ENCODE measurements at places on chromosomes 1 and 21. TPM values are rescaled to one million over a fixed set of nuclear protein-coding genes. Genes with fewer than 3 reads are reported as not detected.

Gene FMO2
- not detected for total RNA-seq

Gene CYP4X1
- not detected for total RNA-seq

- H3K4me3 ChIP-seq, result no peak overlapping the region
- no peaks in the 10 kb centered on the region for H3K36me3 ChIP-seq
- H3K27me3 ChIP-seq, result peaks cover 58% of the 10 kb centered on the region
These were observed 102.8 kb downstream of the RIPK4 start for GRCh38 chr21:41663805-41664788.

- H3K27ac ChIP-seq, result no peak overlapping the region
- no peak overlapping the region for H3K4me3 ChIP-seq
- H3K4me1 ChIP-seq, result no peaks in the 10 kb centered on the region
- H3K27me3 ChIP-seq, result peaks cover 59% of the 10 kb centered on the region
These were observed 128.3 kb downstream of the NOS1AP start for GRCh38 chr1:162197615-162198421.

DNA sequence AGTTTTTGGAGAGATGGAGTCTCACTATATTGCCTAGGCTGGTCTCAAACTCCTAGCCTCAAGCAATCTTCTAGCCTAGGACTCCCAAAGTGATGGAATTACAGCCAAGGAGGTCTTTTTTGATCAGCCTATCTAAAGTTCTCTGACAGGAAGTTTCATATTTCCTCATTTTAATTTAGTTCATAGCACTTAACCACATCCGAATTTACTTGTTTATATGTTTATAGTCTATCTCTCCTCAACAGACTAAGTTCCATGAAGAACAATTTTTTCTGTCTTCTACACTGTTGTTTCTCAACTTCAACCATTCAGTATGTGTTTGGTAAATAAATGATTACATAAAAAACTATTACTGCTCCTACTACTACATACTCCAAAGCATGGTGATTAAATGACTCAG, 47.9 kb downstream of the GON4L start:
- H3K4me3 ChIP-seq, result no peak overlapping the region
- H3K27me3 ChIP-seq, result no peaks in the 10 kb centered on the region
- H3K36me3 ChIP-seq, result peaks cover 7% of the 10 kb centered on the region
- DNase-seq, result no peak

DNA sequence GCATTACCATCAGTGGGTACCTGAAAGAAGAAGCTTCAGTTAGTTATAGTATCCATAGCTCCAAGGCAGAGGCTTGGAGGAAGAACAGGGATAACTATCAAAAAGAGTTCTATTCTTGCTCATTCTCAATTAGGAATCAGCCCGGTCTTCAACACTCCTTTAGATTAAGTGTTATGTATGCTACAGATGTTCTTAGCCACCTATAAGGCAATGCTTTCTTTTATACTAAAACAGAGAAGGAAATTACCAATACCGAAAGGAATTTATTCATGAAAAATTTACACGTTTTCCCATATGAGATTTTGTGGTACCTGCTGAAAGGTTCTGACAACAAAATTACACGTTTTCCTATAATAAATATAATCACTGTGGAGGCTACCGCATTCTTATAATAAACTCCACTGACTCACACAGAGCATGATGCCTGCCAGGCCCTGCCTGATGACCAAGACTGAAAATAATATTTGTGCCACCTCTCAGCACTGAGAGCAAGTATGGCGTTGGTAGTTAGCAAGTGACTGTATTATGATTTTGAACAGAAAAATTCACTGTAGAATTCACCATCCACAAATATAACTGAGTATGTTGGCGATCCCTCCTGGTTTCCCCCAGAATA, 58.3 kb downstream of the APP start:
- no peaks in the 10 kb centered on the region for H3K27me3 ChIP-seq
- DNase-seq, result no peak
- no peak overlapping the region for H3K27ac ChIP-seq
- H3K4me3 ChIP-seq, result no peak overlapping the region
- H3K36me3 ChIP-seq, result peaks cover 4% of the 10 kb centered on the region

- H3K27me3 ChIP-seq, result no peaks in the 10 kb centered on the region
- H3K36me3 ChIP-seq, result peaks cover 5% of the 10 kb centered on the region
- no peak for DNase-seq
- H3K4me1 ChIP-seq, result peaks cover 18% of the 10 kb centered on the region
- no peak within 1 kb of the TSS for H3K4me3 ChIP-seq
- H3K27ac ChIP-seq, result no peak within 1 kb of the TSS
These were observed at the start of the genes LEPR and LEPROT for GRCh38 chr1:65420590-65421350. LEPR (plus strand) TSS chr1:65420668; CDS start chr1:65565566, 144,898 bp downstream. LEPROT (plus strand) TSS chr1:65420668; CDS start chr1:65420725, 57 bp downstream.

- no peak overlapping the region for H3K4me3 ChIP-seq
- no peak for DNase-seq
- H3K27me3 ChIP-seq, result peaks cover 39% of the 10 kb centered on the region
- no peak overlapping the region for H3K27ac ChIP-seq
These were observed 12.9 kb upstream of the SHCBP1L start for GRCh38 chr1:182965861-182966260.

GRCh38 chr1:23577056-23578004, 18.0 kb upstream of the ID3 start:
- DNase-seq, result no peak
- no peaks in the 10 kb centered on the region for H3K36me3 ChIP-seq
- H3K4me1 ChIP-seq, result peaks cover 15% of the 10 kb centered on the region
- H3K4me3 ChIP-seq, result no peak overlapping the region

DNA sequence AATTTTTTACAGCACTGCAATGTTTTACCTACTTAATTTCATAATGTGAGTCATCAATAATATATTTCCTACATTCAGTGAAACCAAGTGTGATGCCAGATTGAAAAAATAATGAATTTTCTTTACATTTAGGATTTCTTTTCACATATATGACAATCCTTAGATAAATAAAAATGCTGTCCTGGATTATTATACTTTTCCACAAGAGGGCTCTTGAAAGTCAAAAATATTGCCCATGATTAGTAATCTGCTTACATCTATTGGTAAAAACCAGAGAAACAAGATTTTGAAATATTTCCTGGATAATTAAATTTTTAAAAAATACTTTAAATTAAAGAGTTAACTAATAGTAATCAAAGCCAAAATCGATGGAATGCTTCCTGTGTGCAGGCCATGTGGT, 86.8 kb upstream of the PLPPR4 start:
- no peaks in the 10 kb centered on the region for H3K36me3 ChIP-seq
- H3K4me1 ChIP-seq, result no peaks in the 10 kb centered on the region
- no peak for DNase-seq
- no peak overlapping the region for H3K4me3 ChIP-seq

- H3K27ac ChIP-seq, result no peak overlapping the region
- no peaks in the 10 kb centered on the region for H3K4me1 ChIP-seq
- peaks cover 74% of the 10 kb centered on the region for H3K27me3 ChIP-seq
- no peaks in the 10 kb centered on the region for H3K36me3 ChIP-seq
- no peak overlapping the region for H3K4me3 ChIP-seq
These were observed 5.6 kb upstream of the KPRP start for GRCh38 chr1:152752225-152752624.

DNA sequence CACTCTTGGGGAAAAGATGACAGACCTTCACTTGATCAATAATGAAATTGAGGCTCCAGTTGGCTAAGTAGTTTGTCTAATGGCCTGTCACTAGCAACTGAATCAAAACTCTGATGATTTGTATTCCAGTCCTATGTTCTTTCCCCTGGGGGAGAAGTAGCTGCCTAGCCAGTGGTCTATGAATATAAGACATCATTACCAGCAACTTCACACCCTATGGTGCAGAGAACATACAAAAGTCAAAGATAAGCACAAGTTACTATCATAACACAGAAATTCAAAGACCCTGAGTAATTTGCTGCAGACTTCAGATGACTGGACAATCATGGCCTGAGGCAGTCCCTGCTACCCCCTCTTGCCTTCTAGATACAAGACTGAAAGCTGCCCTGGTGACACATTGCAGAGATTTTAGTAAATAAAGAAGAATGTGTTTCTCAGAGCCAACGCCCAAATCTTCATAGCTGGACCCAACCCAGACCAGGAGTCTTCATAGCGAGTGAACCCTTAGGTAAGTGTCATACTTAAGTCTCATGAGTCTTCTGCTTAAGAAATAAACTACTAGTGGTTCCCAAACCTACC, 993 bp downstream of the PDZK1 start:
- H3K4me3 ChIP-seq, result no peak overlapping the region
- H3K4me1 ChIP-seq, result peaks cover 4% of the 10 kb centered on the region
- H3K36me3 ChIP-seq, result no peaks in the 10 kb centered on the region

- peaks cover 4% of the 10 kb centered on the region for H3K36me3 ChIP-seq
- peaks cover 20% of the 10 kb centered on the region for H3K4me1 ChIP-seq
- no peak overlapping the region for H3K4me3 ChIP-seq
- no peak overlapping the region for H3K27ac ChIP-seq
- DNase-seq, result no peak
These were observed 184.5 kb downstream of the TGFBR3 start for GRCh38 chr1:91701472-91701869.

GRCh38 chr1:43440358-43440757, 13.4 kb downstream of the HYI start:
- H3K27ac ChIP-seq, result no peak overlapping the region
- no peak overlapping the region for H3K4me3 ChIP-seq
- no peaks in the 10 kb centered on the region for H3K27me3 ChIP-seq
- no peak for DNase-seq
- peaks cover 7% of the 10 kb centered on the region for H3K36me3 ChIP-seq

DNA sequence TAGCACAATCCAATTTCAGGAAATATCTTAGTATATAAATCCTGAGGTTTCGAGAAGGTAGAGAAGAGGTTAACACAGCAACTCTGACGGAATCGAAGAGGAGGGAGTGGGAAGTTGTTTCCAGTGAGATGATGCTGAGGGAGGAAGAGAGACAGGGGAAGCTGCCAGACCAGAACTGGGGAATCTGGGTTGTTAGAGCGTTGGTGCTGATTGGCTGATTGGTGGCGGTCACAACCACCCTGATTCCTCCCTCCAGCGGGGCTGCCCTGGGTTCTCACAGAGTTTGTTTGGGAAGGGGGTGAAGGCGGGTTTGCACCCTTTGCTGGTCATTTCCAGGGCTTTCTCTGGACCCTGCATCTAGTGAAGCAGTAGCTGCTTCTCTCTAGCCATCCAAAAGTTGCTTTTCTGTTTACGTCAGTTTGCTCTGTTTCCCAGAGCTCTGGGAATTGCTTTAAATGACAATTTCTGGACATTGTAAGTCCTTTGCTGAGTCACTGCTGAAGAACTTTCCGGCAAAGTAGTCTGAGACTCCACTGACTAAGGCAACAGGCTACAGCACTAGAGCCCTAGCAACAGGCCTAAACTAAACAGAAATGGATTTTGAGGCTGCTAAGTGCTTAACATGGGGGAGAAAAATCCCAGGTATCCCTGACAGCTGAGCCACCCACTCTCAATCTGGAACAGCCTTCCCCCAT, 90.1 kb downstream of the TENT5C start:
- no peak overlapping the region for H3K4me3 ChIP-seq
- H3K27ac ChIP-seq, result no peak overlapping the region
- H3K36me3 ChIP-seq, result no peaks in the 10 kb centered on the region
- no peak for DNase-seq
- H3K27me3 ChIP-seq, result peaks cover 23% of the 10 kb centered on the region

GRCh38 chr21:45802425-45802824, 158.9 kb downstream of the PCBP3 start:
- peaks cover 13% of the 10 kb centered on the region for H3K27me3 ChIP-seq
- no peak overlapping the region for H3K4me3 ChIP-seq

DNA sequence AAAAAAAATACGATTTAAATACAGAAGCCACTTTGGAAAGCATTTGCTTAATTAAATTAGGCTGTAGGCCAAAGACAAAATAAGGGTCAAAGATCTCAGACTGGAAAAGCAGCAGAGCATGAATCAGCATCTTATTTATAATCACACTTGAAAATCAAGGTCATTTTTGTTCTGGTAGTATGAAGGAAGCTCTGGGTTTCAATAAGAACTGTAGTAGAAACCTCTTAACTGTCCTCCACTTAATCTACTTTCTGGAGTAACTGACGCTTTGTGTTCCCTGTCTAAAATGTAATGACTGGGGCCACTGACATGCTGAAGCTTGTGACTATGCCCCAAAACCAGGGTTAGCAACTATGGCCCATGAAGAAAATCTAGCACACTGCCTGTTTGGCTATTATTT, 450.7 kb upstream of the ZP4 start:
- no peak overlapping the region for H3K27ac ChIP-seq
- H3K4me3 ChIP-seq, result no peak overlapping the region
- H3K36me3 ChIP-seq, result no peaks in the 10 kb centered on the region
- no peak for DNase-seq
